NCI-H524 (cell line): ENCODE measurements at places on chromosomes 1 and 21.

DNA sequence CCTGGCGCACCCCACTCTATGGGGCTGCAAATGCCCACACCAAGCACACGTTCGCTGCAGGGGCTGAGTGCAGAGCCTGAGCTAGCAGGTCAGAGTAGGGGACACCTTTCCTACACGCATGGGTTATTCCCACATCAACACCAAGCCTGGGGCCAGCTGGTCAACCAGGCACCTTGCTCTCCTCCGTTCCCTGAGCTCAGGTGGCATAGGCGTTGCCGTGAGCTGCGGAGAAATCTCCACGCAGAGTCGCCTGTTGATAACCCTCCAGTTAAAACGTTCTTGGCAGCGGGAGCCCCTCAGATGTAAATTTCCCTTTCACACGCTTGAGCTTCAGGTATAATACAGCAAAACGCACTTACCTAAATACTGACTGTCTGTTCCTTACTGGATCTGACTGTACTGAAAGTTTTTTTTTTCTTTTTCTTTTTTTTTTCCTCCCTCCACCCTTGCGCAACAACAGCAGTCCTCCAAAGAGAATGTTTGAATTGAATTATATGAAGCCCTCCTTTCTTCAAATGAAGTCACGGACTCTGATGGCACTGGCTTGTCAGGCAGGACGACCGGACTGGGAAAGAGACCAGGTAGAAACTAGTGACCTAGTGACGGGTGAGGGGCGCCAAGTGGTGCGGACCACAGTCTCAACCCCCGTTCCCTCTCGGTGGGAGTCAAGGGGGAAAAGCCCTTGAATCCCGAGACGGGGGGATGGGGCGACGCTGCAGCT is 2.1 kb downstream of the BRINP3 start:
- no peak for DNase-seq

GRCh38 chr21:41425954-41426675 is at the start of gene MX1:
TSS of gene MX1 (plus strand) at chr21:41426239. CDS start at chr21:41432071, 5,832 bp downstream.
- no peak for DNase-seq

GRCh38 chr1:53294567-53294966 is 33.3 kb downstream of the LRP8 start:
- DNase-seq: no peak

- DNase-seq: no peak
Measured at GRCh38 chr1:202200112-202200548, 6.5 kb downstream of the LGR6 start.

DNA sequence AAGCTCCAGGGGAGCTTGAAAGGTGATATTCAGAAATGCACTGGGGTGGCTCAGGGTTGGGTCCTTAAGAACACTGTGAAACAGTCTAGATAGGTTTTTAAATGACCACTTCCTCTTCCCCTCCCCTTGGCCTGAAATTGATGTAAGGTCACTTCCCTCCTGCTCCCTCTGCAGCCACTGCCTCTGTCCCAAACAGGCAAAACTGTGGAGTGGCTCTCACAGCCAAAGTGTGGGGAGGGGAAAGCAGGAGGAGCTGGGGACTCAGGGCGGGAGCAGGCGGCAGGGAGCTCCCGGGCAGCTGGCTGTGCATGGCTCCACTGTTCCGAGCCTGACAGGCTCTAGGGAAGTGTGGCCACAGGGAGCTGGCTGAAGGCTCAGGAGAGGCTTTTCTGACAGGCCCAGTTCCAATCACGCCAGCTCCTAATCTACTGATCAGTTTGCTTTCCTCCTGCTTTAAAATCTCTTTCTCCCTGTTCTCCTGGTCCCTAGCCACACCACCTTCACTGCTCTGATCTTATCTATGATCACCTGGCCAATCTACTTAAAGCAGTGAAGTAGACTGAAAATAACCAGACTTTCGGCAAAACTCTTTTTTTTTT is 5.1 kb upstream of the CSRP1 start:
- no peak for DNase-seq

DNA sequence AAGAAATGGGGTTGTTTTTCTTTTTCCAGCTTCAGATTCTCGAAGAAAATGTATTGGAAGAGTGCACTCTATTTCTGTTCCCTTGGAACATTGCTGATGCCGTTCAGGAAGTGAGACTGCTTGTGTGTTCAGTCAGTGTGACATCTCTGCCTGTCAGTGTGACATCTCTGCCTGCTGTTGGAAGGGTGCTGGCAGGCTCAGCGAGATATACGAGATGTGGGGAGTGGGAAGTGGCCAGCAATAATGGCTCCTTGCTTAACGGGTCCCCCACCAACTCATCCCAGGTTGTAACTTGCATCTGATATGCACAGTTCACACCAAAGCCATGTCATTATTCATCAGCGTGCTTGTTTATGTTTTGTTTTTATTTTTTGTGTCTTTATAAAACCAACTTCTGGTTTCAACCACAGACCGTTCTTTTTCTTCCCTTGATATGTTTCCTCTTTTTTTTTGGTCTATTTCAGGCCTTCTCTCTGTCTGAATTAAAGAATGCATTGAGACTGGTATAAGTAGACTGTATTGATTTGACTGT is 145.4 kb downstream of the GALNT2 start:
- no peak for DNase-seq

GRCh38 chr1:207429963-207430362 is 24.2 kb upstream of the CR2 start:
- DNase-seq: no peak

DNA sequence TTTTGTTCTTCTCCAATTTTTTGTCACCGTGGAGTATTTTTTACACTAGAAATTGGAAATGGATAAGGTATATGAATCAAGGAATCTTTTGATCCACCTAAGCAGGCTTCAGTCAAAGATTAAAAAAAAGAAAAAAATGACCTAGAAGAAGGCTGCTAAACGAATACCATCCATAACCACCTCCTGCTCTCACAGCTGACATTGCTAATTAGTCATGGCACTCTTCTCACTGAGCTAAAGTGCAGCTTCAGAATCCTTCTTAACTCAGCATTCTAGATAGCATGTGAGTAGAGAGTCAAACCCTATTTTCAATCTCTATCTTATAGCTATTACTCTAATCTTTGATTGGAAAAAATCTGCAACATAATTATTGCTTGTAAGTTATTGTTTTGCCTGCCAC is 40.2 kb upstream of the ST6GALNAC5 start:
- no peak for DNase-seq

DNA sequence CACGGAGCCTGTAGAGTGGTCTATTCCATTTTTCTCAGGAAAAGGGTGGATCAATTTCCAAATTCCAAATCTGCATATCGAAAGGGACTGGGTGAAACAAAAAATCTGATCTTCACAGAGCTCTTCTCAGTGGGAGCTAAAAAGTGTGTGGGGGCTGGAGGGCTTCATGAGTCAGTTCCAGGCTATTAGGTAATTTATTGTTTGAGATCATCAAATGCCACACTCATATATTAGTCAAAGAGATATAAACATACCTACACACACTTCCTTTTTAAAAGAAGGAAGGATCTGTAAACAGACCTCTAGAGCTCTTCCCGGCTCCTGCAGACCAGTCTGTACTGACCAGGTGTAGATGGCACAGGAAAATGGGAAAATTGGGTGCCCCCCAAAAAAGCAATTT is 175.4 kb downstream of the ZBTB18 start:
- no peak for DNase-seq

- DNase-seq: no peak
Measured at GRCh38 chr1:1141244-1141910, 25.5 kb upstream of the C1orf159 start.

GRCh38 chr1:21251773-21252471 is 38.3 kb downstream of the ECE1 start:
- no peak for DNase-seq

DNA sequence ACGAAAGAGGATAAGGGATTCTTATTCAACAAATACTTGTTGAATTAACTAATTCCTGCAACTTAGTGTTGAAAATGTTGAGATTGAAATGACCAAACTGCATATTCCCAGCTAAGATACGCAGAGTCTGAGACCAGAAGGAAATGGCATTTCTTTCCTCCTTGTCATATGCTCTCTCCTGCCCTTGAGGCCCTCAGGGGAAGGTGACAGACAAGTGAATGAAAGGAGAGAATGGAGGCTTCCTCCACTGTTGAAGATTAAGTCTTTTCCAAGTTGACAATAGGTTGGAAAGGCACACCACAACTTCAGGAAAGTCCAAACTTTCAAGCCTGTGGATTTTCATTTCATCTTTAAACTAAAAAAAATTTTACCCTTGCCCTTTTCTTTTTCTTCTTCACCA is 3.1 kb upstream of the ZNF697 start:
- DNase-seq: no peak

DNA sequence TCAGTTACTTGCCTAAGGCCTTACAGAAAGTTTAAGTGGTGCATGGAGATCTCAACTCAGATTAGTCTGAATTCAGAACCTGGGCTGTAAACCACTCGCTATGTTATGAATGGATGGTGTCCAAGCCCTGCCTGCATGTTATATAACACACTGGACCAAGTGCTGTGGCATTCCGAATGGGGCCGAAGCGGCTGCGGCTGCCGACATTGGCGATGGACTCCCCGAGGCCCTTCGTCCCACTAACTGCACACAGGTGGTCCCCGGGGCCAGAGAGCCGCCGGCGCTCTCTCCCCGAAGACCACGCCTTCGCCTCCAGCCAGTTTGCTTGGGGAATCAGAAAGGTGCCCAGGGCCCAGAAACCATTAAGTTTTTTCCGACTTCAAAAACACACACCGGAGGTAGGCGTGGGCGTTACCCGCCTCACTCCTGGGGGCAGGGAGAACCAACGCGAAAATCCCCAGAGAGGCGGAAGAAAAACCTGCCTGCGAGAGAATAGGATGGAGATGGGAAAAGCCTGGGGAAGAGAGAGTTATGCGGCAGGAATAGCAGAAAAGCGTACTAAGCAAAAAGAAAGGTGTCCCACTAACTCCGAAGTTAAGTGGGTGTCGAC is 579 bp upstream of the TENT5C start:
- peak; percentile 57 for DNase-seq

DNA sequence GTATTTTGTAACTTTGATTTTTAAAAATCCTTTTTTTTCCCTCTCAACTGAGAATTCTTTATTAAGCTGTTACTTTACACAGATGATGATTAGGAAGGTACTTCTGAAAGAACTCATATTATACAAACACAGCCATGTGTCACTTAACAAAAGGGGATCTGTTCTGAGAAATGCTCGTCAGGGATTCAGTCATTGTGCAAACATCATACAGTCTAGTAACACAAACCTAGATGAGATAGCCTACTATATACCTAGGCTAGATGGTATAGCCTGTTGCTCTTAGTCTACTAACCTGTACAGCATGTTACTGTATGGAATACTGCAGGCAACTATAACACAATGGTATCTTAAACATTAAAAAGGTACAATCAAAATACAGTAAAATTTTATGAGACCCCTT is 24.9 kb downstream of the AHCTF1 start:
- no peak for DNase-seq

DNA sequence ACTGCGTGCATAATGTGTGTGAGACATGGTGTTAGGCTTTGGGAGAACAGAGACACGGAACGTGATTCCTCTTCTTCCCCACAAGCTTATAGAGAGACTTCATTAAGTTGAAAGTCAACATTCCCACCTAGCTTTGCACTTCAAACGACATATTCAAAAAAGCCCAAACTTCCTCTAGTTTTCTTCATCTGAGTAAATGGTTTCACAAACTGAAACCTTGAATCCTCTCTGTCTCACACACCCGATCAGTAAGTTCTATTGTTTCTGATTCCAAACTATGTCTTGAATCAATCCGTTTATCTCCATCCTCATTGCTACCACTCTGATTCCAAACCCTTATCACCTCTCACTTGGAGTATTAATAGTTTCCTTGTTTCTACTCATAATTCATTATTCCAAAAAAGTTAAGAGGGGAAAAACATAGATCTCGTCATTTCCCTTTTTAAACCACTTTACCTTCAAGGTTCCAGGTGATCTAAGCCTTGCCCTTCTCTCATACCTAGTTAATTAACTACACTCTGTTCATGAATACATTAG is 1.6 kb upstream of the METTL18 start:
- DNase-seq: no peak

DNA sequence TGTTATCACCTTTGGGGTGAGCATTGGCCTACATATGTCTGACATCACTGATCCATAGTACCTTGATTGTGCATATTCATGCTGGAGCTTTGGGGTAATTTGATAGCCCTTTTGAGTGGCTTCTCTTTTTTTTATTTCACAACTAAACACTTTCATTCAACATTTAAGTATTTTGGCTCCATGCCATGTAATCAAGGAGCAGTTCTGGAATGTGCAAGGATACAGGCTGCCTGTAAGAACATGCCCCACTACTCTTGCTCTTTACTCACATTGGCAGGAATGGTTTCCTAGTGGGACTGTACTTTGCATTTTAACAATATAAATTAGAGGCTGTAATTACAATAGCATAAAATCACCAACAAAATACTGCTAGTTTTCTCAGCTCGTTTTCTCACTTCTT is 300.7 kb upstream of the SPAG17 start:
- DNase-seq: no peak

DNA sequence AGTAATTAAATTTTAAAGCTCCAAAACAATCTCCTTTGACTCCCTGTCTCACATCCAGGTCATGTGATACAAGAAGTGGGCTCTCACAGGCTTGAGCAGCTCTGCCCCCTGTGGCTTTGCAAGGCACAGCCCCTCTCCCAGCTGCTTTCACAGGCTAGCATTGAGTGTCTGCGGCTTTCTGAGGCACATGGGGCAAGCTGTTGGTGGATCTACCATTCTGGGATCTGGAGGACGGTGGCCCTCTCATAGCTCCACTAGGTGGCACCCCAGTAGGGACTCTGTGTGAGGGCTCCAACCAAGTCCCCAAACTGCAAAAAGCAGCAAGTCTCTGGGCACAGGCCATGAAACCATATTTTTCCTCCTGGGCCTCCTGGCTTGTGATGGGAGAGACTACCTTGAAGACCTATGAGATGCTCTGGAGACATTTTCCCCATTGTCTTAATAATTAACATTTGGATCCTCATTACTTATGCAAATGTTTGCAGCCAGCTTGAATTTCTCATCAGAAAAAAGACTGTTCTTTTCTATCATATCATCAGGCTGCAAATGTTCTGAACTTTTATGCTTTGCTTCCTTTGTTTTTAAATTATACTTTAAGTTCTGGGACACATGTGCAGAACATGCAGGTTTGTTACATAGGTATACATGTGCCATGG is 554.1 kb upstream of the OLFM3 start:
- peak; percentile 57 for DNase-seq

DNA sequence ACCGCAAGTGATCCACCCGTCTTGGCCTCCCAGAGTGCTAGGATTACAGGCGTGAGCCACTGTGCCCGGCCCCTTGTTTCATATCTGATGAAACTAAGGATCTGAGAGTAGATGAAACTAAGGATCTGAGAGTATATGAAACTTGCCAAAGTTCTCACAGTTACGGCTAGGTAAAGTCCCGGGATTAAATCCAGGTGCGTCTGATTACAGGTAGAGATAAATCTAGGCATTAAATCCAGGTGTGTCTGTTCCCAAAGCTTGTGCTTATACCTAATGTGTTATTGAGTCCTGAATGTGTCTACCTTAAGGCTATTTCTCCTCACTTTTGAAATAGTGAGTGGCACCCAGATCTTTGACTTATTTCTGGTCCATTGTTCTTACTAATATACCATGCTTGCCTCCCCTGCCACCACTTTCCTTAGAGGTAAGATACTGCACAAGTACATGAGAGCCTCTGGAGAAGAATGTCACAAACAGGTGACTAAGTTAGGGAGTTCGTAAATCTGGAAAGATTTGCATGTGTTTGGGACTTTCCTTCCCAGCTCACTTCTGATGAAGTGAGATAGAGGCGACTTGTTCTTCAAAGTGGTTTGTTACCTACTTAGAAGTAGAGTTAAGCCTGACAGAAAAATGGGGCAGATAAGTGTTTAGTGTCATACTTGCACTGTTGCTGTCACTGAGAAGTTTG is 66.5 kb downstream of the AK4 start:
- no peak for DNase-seq

- peak; percentile 66 for DNase-seq
Measured at GRCh38 chr1:149917571-149918144, at the start of gene SV2A. TSS of gene SV2A (minus strand) at chr1:149917844. CDS start at chr1:149913840, 4,004 bp downstream.
